Stimulated activated CD4-positive, alpha-beta T cell treated with anti-CD3 and anti-CD28 coated beads, Interleukin-12 subunit alpha, Interleukin-12 subunit beta, amount 100 ng/mL, for 24 hours (primary cell): ENCODE measurements at places on chromosomes 7 and 10.

GRCh38 chr7:155808549-155809331, 3.5 kb downstream of the SHH start:
- no peak for DNase-seq

DNA sequence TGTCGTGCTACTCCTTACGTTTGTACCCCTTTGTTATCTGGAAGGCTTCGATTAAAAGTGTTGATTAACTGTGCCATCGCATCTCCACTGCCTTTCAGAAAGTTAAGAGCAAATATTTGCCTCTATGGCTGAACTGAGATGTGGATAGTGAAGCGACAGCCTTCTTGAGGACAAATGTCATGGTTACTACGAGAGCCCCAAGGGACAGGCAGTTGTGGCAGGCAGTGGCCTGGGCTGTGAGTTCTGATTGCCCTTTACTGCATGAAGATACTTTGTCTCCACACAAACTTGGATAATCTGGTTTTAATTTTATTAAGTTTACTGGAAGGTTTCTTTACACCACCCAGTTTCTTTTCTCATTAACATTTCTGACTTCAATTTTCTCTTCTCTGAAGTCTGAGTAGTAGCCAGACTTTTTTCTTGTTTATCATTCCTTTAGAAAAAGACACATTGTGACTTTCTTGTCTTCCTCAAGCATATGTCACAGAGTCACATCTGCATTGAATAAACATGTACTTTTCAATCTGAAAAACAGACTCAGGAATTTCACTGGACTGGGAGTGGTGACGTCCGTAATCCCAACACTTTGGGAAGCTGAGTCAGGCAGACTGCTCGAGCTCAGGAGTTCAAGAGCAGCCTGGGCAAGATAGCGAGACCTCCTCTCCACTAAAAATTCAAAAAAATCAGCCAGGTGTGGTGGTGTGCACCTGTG, 1.5 kb downstream of the TAS2R41 start:
- DNase-seq: no peak

GRCh38 chr10:3123571-3124411, 48.8 kb downstream of the PITRM1 start:
- DNase-seq: no peak

DNA sequence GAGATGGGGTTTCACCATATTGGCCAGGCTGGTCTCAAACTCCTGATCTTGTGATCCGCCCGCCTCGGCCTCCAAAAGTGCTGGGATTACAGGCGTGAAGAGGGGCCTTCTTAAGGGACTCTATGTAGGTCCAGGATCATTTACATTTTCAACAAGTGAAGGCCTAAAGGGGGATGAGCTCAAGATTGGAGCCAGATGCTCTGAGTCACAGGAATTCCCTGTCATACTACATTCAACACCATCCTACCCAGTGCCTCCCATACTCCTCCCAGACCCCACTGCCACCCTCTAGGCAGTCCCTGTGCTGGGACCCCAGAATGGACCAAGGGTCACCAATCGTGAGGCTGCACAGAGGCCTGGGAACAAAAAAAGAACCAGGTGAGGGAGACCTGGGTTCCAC, 29.9 kb downstream of the CYTH3 start:
- no peak for DNase-seq

- no peak for DNase-seq
Observed at GRCh38 chr10:99233689-99234037, 2.0 kb downstream of the HPSE2 start.

- no peak for DNase-seq
Observed at GRCh38 chr7:2192831-2193534, 39.8 kb downstream of the MAD1L1 start.

GRCh38 chr10:19683960-19684359, 132.3 kb upstream of the PLXDC2 start:
- DNase-seq: no peak

- DNase-seq: no peak
Observed at GRCh38 chr7:129721068-129721467, 109.5 kb downstream of the NRF1 start.

- DNase-seq: no peak
Observed at GRCh38 chr7:122412441-122412840, 107.9 kb upstream of the FEZF1 start.

GRCh38 chr10:77669892-77670291, 32.3 kb upstream of the KCNMA1 start:
- DNase-seq: no peak

DNA sequence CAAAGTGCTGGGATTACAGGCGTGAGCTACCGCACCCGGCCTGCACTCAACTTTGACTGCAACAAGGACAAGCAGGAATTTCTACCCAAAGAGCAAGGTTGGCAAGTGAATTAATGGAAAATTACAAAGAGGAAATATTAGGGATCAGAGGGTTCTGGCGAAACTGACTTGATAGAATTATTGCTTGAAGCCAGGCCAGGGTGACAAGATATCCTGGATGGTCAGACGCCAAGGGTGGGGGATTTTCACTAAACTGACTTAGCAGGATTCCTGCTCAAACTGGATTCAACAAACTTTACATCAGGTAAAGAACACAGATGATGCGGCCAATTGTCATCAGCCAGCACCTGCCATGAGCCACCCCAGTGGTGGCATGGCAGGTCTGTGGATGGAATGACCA, 603.6 kb upstream of the MGMT start:
- DNase-seq: no peak

DNA sequence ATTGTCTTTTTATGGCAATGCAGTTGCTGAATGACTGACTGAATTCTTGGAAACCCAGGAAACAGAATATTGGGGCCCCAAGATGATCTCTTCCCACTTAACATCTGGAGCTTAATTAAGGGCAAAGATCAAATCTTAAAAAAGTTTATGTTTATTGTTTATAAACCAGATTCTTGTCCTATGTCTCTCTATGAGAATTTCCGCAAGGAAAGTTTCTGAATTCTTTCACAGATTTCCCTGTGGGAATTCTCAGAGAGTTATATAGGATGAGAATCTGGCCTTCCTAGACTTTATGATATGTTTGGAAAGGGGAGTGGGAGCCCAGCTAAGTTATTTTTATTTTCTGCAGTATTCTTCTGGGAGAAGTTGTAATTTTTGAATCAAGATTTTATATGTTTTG, 166.3 kb downstream of the RNLS start:
- DNase-seq: no peak

DNA sequence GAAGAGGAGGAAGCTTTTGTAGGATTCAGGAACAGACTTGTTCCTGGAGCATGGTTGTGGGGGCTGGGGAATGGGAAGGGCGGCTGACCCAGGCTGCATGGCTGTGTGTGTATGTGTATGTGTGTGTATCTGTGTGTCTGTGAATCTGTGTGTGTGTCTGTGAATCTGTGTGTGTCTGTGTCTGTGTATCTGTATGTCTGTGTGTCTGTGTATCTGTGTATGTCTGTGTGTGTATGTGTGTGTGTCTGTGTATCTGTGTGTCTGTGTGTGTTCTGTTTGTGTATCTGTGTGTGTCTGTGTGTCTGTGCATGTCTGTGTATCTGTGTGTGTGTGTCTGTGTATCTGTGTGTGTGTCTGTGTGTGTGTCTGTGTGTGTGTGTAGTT, 6.6 kb upstream of the STX1A start:
- DNase-seq: no peak

DNA sequence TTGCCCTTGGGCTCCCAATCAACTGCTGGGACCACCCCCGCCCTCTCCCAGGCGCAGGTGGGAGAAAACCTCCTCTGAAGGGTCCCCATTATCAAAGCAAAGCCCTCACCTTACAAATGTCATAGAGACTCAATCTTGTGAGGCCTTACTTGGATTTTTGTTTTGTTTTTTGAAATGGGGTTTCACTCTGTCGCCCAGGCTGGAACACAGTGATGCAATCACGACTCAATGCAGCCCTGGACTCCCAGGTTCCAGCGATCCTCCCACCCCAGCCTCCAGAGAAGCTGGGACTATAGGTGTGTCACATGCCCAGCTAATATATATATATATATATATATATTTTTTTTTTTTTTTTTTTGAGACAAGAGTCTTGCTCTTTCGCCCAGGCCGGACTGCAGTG, 57.5 kb upstream of the WIPI2 start:
- DNase-seq: no peak

DNA sequence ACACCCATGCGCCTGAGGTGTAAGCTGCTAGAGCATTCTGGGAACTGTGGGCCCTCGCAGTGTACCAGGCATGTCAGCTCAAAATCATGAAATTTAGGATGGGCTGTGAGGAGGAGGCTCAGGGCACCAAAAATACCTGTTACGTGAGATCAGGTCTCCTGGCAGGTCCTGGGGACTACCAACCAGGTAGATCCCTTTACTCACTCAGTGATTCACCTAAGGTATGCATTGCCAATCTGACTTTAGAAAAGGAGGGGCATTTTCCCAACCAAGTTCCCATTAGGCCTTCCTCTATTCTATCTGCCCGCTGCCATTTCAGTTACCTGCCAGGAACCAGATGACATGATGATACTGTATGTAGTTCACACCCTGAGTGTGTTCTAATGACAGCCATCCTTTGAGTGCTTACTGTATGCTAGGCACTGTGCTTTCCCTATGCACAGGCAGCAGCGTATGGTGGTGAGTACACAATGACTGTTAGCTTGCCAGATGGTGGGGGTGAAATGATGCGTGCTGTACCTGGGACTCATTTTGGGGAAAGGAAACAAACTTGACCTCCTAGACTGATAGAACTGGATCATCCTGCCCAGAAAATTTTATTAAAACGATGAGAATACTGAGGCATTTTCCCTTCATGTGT, 62.0 kb downstream of the CFAP58 start:
- DNase-seq: no peak

- DNase-seq: no peak
Observed at GRCh38 chr10:127506094-127506493, 43.0 kb upstream of the NPS start.

DNA sequence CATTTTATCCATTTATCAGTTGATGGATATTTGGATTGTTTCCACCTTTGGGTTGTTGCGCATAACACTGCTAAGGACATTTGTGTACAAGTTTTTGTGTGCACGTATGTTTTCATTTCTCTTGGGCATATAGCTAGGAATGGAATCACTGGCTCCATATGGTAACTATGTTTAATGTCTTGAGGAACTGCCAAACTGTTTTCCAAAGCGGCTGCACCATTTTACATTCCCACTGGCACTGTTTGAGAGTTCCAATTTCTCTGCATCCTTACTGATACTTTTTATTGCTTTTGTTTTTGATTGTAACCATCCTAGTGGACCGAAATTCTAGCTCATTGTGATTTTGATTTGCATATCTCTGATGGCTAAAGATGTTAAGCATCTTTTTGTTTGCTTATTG, 118.7 kb downstream of the EXOC4 start:
- no peak for DNase-seq

- DNase-seq: no peak
Observed at GRCh38 chr7:112572669-112573301, 92.0 kb downstream of the LSMEM1 start.

- DNase-seq: no peak
Observed at GRCh38 chr7:151271699-151272355, 23.3 kb upstream of the SMARCD3 start.

DNA sequence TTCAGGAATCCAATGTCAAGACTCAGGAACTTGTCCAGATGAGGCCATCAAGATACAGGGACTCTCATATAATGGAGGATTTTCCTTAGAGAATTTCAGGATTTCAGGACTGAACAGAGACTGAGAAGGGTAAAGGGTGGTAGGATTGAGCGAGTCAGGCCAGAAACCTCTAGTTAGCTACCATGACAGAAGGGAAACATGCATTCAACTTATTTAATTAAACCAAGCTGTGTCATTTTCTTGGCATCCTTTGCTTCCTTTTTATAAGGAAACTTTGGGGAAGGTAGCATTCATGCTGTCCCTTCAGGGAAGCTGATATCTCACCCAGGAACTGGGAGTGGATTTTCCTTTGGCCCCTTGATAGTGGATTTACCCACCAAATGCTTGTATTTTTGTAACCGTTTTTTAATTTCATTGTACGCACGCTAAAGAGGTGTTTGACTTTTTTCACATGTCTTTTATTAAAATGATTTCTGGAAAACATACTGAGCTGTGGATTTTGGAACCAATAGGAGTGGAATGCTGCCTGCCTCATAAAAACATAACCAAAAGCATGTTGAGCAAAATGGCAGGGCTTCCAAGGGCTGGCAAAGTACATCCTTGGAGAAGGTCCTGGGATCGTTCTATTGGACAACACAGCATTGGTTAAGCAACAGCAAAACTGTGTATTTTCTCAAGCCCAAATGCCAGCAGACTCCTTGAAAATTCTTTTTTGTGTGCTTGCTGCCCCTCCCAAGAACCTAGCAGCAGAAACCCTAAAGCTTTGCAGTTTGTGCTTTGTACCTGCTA, 104.5 kb downstream of the CXCL12 start:
- DNase-seq: no peak

- no peak for DNase-seq
Observed at GRCh38 chr7:105613611-105614330, 32.5 kb upstream of the EFCAB10 start.

GRCh38 chr10:105769248-105770184, 1128.4 kb downstream of the SORCS3 start:
- no peak for DNase-seq

GRCh38 chr10:1530871-1531517, 206.3 kb downstream of the ADARB2 start:
- no peak for DNase-seq
